Stimulated activated CD4-positive, alpha-beta T cell treated with anti-CD3 and anti-CD28 coated beads, Interleukin-15, amount 100 ng/mL, for 24 hours (primary cell): ENCODE measurements at places on chromosomes 13 and 19.
A peak's percentile ranks its signal among the peaks of the same experiment; 100 is the strongest.

DNA sequence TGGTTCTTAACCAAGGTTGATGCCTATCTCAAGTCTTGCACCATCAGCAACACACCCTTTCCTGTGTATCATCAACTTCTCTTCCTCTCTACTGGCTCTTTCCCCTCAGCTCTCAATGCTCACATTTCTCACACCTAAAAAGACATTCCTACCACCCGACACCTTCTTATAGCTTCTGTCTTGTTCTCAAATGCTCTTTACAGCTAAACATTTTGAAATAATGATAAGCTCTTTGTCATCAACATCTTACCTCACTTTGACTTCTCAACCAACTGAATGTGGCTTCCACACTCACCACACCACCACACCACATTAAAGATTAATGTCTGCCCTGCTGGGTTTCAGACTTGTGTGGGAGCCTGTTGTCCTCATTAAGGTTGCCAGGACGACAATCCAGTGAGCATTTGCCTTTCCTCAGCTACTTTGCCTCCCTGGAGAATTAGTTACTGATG lies 67.8 kb downstream of the RXFP2 start:
- DNase-seq, result no peak

- no peak for DNase-seq
Measured at GRCh38 chr19:44726465-44726864, 22.0 kb upstream of the BCL3 start.

- no peak for DNase-seq
Measured at GRCh38 chr19:42497492-42498168, 30.7 kb downstream of the CEACAM1 start.

DNA sequence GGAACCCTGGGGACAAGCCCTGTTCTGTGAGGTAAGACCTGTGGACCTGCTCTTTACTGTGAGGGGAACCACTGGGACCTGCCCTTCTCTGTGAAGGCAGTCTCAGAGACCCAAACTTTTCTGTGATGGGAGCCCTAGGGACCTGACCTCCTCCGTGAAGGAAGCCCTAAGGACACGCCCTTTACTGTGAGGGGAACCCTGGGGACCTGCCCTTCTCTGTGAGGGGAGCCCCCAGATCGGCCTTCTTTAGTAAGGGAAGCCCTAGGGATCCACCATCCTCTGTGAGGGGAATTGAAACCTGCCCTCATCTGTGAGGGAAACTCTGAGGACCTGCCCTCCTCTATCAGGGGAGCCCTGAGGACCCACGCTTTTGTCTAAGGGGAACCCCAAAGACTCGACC lies 343.5 kb downstream of the UQCRFS1 start:
- DNase-seq, result no peak

GRCh38 chr13:111664696-111665095 lies 344.3 kb downstream of the TEX29 start:
- no peak for DNase-seq

DNA sequence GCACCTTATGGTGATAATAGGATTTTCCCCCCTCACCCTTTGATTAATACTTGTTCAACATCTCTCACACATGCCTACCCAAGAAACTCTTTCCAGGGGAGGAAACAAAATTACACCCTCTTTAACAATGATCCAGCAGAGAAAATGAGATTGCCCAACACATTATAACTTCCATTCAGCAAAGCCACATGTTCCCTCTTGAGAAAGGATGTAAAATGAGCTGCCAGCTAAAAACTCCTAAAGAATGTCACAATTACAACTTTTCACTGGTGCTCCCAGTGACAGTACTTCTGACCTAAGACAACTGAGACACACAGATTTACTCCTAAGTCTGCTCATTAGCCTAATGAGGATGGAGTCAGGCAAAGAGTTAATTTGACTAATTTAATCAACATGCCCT lies 621.4 kb downstream of the DIAPH3 start:
- no peak for DNase-seq

DNA sequence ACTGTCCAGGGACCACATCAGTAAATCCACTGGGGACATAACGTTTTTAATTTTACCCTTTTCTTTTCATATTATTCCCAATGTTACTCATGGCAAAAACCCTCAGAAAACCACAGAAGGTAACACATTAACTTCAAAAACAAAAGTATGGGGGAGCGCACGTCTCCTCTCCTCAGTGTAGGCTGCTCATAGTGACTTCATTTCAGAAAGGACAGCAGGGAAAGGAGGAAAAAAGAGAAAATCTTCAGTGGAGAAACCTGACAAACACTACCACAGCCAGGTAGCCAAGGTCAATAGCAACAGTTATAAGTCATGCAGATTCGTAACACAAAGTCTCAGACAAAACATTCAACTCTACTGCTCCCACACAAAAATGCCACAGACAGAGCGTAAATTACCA lies 21.4 kb downstream of the DZIP1 start:
- DNase-seq, result no peak

DNA sequence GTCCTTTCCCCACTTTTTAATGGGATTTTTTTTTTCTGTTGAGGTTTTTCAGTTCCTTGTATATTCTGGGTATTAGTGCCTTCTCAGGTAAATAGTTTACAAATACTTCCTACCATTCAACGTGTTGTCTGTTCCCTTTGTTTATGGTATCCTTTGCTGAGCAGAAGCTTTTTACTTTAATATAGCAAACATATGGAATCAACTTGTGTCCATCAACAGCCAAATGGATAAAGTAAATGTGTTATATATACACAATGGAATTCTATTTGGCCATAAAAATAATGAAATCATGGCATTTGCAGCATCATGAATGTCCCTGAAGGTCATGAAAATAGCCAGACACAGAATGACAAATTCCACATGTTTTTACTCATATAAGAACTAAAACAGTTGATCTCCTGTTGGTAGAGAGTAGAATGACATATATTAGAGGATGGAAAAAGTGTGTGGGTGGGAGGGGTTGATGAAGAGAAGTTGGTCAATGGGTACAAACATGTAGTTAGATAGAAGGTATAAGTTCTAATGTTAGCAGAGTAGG lies 500.8 kb downstream of the SLITRK6 start:
- DNase-seq, result no peak

DNA sequence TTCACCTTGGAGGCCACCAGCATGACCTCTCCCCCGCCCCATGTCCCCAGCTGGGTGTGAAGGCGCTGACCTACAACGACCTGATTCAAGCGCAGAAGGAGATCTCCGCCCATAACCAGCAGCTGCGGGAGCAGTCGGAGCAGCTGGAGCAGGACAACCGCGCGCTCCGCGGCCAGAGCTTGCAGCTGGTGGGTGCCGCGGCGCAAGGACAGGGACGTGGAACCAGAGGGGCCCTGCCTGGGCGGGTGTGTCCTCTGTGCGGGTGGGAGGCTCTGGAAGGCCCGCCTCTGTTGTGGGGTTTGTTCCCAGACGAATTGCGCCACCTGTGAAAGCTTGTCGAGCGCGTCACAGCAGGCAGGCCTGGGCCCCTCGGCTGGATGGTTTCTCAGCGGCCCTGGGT lies 22.3 kb downstream of the PLEKHJ1 start:
- no peak for DNase-seq

DNA sequence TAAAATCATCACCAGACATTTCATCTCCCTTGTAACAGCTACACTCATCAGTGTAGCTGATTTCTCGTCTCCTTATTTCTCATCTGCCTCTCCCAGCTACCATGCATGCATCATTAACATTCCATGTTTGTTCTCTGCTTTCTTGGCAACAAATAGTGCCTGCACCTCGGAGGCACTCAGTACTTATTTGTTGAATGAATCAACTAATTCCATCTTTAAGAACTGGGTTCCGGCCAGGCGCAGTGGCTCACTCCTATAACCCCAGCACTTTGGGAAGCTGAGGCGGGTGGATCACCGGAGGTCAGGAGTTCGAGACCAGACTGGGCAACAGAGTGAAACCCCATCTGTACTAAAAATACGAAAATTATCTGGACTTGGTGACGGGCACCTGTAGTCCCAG lies 63.9 kb upstream of the GTF3A start:
- DNase-seq, result no peak

DNA sequence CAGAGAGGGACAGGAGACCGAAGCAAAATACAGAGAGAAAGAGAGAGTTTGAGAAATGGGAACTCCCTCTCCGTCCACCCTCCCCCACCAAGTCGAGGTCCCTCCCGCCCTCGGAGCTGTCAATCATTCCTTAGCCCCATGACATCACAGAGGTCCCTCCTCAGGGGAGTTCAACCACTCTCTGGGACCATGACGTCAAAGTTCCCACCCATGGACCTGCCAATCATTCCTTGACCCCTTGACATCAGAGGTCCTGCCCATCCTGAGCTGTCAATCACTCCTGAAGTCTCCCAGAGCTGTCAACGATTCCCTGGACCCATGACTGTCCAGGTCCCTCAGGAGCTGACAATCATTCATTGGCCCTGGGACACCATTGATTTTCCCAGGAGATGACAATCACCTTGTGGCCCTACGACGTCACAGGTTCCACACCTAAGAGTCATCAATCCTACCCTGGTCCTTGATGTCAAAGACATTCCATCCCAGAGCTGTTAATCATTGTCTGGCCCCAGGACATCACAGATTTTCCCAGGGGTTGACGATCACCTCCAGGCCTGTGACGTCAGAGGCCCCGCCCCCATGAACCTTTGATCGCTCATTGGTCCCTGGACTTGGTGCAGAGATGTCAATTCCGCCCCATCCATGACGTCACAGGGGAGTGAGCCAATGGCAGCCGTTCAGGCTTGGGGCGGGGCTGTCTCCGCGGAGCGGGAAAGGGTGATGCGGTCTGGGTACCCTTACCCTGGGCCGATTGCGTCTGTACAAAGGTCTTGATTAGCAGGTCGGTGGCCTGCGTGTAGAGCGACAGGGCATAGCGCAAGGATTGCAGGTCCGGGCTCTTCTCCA lies 61.7 kb downstream of the COLGALT1 start:
- peak; percentile 18 for DNase-seq

- DNase-seq, result no peak
Measured at GRCh38 chr19:16851031-16851712, 22.0 kb downstream of the SIN3B start.

DNA sequence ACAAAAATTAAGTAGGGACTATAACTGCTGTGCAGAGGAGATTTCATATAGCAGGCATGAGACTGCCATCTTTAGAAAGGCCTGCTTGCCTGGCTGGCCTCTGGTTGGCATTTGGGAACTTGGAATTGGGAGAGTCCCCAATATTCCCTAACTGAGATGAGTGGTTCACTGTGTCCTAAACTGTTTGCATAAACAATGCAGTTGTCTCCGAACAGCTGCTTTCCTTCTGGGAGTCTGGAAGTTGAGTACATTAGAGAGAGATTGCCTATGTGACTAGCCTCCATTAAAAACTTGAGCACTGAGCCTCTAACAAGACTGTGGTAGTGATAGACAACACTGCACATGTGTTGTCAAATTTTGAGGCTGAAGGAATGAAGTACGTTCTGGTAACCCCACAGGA lies 47.4 kb downstream of the STOML3 start:
- DNase-seq, result no peak

- no peak for DNase-seq
Measured at GRCh38 chr13:102606537-102607309, 9.9 kb downstream of the TPP2 start.

DNA sequence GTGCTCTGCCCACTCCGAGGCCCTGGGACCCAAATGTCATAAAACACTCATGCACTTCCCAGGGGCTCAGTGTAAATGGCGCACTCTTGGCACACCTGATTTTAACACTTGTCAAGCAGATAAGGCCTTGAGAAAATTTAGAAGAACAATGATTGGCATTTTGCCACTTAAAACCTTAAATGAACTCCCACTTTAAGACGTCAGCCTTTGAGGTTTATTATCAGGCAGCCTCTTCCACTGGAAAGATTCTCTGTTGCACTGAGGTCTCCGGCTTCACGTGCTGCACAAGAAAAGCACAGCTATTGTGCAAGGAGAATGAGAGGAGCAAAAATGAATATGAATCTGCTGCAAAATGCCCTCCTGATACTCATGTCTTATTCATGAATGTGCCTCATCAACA lies 38.5 kb upstream of the ATP11A start:
- no peak for DNase-seq

DNA sequence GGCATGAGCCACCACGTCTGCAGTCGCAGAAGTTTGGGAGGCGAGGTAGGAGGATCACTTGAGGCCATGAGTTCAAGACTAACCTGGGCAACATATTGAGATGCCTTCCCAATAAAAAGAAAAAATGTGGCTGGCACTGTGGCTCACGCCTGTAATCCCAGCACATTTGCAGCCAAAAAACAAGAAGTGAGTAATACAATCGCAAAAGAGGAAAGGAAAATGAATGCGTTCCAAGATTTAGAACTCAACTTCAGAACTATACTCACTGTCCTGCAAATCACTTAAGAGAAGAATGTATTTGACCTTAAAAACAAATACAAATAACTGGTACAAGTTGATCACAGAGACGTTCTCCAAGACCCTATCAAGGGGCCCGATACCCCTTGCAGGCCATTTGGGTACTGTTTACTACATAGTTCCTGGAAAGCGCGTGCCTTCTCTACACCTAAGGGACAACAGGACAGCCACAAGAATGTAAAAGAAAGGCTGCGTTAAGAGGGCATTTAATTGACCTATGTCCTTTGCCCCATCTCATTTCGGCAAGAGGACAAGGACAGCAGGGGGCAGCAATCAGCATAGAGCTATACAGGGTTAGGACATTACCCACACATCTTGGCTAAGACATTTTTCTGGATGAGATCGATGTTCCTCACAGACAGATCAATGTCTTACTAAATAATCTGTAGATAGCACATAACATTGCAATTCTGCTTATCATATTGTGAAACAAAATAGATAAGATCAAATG lies 41.3 kb downstream of the FLT3 start:
- peak; percentile 66 for DNase-seq
